Stimulated activated naive B cell treated with anti-CD40 and anti-IgM and Interleukin-4, amounts not matched to agents 10 μg/mL and 1 μg/mL and 100 μg/mL, for 72 hours (primary cell): ENCODE measurements at places on chromosomes 5 and 9.

DNA sequence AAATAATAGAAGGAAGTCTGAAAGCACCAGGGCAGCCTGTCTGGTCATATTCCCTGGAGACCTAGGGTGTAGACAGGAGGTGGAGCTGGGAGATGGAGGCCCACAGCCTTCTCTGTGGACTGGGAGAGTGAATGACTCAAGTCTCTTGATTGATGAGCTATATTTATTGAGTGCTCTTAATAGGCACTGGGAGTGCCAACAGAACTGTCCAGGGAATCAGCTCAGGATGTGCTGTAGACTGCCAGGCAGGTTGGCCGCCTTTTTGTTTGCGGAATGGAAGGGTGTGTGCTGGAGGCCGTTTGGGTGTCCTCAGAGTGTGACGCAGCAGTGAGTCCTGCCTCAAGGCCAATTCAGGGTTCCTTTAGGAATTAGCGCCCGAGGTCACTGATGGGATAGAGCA is 33.4 kb upstream of the POMT1 start:
- peaks cover 69% of the 10 kb centered on the region for H3K36me3 ChIP-seq
- peak overlapping the region; percentile 15 for H3K27ac ChIP-seq
- H3K4me3 ChIP-seq: no peak overlapping the region
- H3K4me1 ChIP-seq: peaks cover 2% of the 10 kb centered on the region
- DNase-seq: no peak

DNA sequence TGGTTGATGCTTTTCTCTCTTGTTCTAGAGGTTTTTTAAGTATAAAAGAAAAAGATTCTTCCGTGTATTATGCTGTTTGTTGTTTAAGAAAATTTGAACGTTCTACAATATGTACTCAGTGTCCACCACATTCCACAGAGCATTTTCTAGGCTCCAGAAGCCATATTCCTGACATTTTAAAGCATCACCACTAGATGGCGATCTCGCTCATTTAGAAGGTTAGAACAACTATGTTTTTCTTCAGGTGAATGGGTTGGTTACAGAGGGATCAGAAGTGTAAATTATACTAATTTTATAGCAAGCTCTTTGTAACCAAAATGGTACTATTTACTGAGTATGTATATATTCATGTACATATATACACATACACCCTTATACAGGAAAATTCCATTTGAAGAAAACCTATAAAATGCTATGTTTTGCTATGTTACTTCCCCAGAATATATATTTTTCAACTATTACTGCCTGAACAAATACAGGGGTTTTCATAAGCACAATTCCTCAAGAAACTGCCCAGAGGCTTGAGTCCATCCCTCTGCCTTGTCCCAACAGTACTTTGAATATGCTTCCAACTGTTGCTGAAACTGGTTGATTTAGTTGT is 284.3 kb downstream of the CCDC171 start:
- no peak overlapping the region for H3K27ac ChIP-seq
- no peak overlapping the region for H3K4me3 ChIP-seq
- H3K4me1 ChIP-seq: no peaks in the 10 kb centered on the region
- DNase-seq: no peak

- no peak for DNase-seq
- H3K4me1 ChIP-seq: no peaks in the 10 kb centered on the region
- H3K36me3 ChIP-seq: no peaks in the 10 kb centered on the region
- H3K4me3 ChIP-seq: no peak overlapping the region
- no peaks in the 10 kb centered on the region for H3K27me3 ChIP-seq
Observed at GRCh38 chr5:110268985-110269384, 457.5 kb downstream of the TMEM232 start.

- no peak for DNase-seq
- H3K4me1 ChIP-seq: peaks cover 5% of the 10 kb centered on the region
- H3K4me3 ChIP-seq: no peak overlapping the region
- no peak overlapping the region for H3K27ac ChIP-seq
Observed at GRCh38 chr5:148414833-148415232, 31.1 kb downstream of the FBXO38 start.

- peaks cover 45% of the 10 kb centered on the region for H3K27me3 ChIP-seq
Observed at GRCh38 chr9:133661846-133662540, 25.8 kb downstream of the DBH start.

DNA sequence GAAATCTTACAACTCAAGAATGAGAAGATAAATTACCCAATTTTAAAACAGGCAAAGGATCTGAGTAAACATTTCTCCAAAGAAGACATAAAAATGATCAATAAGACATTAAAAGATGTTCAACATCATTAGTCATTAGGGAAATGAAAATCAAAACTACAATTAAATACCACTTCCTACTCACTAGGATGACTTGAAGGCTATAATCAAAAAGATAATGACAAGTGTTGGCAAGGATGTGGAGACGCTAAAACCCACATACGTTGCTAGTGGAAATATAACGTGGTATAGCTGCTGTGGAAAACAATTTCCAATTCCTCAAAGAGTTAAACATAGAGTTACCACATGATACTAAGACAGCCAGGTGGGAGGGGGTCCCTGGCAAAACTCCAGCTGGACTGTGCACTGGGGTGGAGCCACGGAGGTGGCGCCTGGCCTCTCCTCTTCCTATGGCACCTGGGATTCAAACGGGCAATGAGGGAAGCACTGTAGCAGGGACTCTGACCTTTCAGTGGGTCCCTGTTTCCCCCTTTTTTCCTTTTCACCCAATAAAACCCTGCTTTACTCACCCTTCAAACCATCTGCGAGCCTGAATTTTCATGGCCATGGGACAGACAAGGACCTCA is 5.9 kb downstream of the ARSB start:
- H3K4me3 ChIP-seq: peak overlapping the region; percentile 17
- H3K4me1 ChIP-seq: peaks cover 73% of the 10 kb centered on the region
- no peak for DNase-seq
- peaks cover 13% of the 10 kb centered on the region for H3K36me3 ChIP-seq

DNA sequence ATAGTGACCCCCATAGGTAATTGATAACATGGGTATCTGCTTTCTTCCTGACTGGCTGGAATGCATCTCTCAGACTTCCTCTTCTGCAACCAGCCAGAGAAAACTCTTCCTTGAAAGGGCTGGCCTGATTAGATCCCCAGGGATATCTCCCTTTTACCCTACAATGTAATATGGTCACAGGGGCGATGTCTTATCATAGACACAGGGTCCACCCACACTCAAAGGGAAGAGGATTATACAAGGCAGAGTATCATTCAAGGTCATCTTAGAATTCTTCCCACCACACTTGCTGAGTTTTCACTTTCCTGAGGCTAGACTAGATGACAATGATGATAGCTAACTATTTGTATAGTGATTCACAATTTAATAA is 33.2 kb downstream of the TTLL11 start:
- no peak overlapping the region for H3K27ac ChIP-seq
- no peak overlapping the region for H3K4me3 ChIP-seq
- H3K27me3 ChIP-seq: peaks cover 33% of the 10 kb centered on the region
- H3K4me1 ChIP-seq: peaks cover 14% of the 10 kb centered on the region
- H3K36me3 ChIP-seq: peaks cover 5% of the 10 kb centered on the region
- DNase-seq: no peak

DNA sequence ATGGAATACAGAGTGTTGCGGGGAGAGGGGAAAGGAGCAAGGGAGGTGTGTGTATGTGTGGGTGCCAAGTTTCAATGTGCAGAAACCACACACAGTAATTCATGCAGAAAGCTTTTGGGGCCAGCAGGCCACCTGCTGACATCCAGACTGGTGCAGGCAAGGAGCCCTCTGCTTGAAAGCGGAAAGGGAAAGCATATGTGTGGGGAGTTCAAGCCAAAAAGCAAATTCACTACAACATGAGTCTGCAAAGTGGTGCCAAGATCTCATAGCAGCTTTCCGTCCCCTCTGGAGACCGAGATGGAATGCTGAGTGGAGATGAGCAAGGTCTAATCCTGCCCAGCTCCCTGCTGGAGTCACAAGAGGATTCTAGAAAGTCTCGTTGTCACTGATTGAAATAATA is 159.7 kb upstream of the VLDLR start:
- no peaks in the 10 kb centered on the region for H3K36me3 ChIP-seq
- peaks cover 12% of the 10 kb centered on the region for H3K27me3 ChIP-seq
- H3K27ac ChIP-seq: no peak overlapping the region

DNA sequence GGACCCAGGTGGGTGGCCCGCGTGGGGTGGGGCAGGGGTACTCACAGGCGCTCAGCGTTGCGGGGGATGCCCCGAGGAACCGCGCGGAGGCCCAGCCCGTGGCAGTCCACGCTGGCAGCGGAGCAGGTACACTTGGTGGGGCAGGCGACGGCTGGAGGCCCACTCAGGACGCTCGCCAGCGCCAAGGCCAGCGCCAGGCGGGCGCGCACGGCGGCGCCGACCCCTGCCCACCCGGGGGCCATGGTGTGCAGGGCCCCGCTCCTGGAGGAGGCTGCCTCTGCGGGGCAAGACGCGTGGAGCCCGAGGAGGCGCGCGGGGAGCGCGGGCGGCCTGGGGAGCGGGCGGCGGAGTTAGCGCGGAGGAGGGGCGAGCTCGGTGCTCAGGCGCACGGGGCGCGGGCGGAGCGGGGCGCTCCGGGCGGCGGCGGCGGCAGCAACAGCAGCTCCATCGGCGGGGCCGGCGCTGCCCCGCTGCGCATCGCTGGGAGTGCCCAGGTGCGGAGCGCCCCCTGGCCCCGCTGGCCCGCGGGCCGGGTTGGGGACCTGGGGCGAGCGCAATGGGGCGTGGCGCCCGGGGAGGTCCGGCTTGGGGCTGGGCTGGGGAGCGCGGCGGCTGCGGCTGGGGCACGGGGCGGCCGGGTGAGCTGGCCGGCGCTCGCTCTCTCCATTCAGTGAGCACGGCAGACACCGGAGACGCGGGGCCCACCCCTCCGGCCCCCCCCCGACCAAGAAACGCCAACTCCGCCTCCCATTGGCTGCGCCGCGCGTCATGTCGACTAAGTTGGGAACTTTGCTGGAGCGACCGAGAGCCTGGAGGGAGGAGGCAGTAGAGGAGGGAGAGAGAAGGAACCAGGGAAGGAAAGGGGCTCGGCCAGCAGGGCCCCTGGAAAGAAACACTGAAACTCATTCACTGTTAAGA is at the start of gene SLIT3:
Gene SLIT3, minus strand, starts transcription at position 672 of the 918 bp plus-strand sequence. Its CDS starts 430 bp downstream, at position 242.
- H3K27ac ChIP-seq: no peak within 1 kb of the TSS
- no peaks in the 10 kb centered on the region for H3K4me1 ChIP-seq
- peaks cover 48% of the 10 kb centered on the region for H3K27me3 ChIP-seq
- DNase-seq: no peak
- no peaks in the 10 kb centered on the region for H3K36me3 ChIP-seq

DNA sequence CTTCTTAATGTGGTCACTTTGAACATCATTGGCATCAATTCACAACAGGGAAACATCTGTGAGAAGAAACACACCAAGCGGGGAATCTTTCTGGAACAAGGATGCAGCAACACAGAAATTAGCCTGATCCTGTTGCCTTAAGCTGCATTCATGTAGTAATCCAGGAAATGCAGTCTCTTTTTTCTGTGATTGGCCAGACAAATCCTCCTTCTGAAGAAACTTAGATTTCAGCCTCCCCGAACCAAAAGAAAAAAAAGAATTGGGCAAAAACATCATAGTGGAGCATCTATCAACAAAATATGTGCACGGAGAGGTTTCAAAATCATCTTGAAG is 7.2 kb upstream of the XPA start:
- no peaks in the 10 kb centered on the region for H3K36me3 ChIP-seq
- no peak for DNase-seq
- H3K4me1 ChIP-seq: peaks cover 5% of the 10 kb centered on the region

GRCh38 chr9:16243798-16244197 is 626.7 kb downstream of the BNC2 start:
- H3K4me3 ChIP-seq: no peak overlapping the region
- DNase-seq: no peak
- H3K4me1 ChIP-seq: no peaks in the 10 kb centered on the region
- H3K27ac ChIP-seq: no peak overlapping the region
- H3K27me3 ChIP-seq: no peaks in the 10 kb centered on the region

- no peak for DNase-seq
- H3K36me3 ChIP-seq: peaks cover 5% of the 10 kb centered on the region
- no peak overlapping the region for H3K4me3 ChIP-seq
- no peaks in the 10 kb centered on the region for H3K27me3 ChIP-seq
Observed at GRCh38 chr5:116508835-116509234, 65.8 kb downstream of the SEMA6A start.
